ENCODE measurements at places on chromosomes 1 and 21.

DNA sequence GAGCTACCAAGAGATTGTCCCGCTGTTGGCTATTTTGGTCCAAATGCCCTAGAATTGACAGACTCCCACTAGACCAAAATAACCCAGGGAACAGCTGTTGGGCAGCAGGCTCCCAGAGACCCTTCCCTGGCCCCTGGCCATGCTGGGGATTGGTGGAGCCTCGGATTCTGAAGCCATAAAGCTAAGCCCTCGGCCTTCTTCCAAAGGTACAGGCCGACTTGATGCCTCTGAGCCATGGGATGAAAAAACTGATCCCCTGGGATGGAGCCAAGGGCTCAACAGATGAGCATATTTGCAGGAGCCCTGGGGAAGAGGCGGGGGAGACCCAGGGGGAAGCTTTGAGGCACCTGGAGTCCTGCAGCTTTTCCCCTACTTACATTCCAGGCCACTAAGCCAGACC is 1.0 kb upstream of the LRRC38 start:
- no peak for DNase-seq

GRCh38 chr1:116179419-116179818 is 68.2 kb downstream of the MAB21L3 start:
- no peak for DNase-seq

DNA sequence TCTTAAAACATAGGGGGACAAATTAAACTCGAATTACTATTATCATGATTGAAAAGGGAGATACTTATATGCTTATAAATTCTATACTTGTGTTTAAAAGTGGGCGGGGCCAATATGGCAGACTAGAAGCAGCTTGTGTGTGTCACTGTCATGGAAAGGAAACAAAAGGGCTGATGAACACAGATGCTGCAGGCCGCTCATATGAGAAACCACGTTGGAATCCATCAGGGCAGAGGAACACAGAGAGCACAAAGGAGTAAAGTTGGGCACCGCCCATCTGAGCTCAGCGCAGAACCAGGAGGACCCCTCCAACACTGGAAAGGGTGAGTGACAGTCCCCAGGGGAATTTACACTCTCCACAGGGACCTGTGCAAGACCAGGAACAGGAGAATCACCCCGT is 107.0 kb downstream of the SLC5A9 start:
- DNase-seq = no peak

- no peak for DNase-seq
Observed at GRCh38 chr1:53073287-53073686, 11.3 kb downstream of the PODN start.

GRCh38 chr1:38785285-38786039 is 74.1 kb downstream of the RRAGC start:
- DNase-seq = no peak

- DNase-seq = no peak
Observed at GRCh38 chr1:155140630-155140953, 261 bp upstream of the DPM3 start.

- no peak for DNase-seq
Observed at GRCh38 chr1:74280642-74281396, 45.6 kb downstream of the TNNI3K start.

DNA sequence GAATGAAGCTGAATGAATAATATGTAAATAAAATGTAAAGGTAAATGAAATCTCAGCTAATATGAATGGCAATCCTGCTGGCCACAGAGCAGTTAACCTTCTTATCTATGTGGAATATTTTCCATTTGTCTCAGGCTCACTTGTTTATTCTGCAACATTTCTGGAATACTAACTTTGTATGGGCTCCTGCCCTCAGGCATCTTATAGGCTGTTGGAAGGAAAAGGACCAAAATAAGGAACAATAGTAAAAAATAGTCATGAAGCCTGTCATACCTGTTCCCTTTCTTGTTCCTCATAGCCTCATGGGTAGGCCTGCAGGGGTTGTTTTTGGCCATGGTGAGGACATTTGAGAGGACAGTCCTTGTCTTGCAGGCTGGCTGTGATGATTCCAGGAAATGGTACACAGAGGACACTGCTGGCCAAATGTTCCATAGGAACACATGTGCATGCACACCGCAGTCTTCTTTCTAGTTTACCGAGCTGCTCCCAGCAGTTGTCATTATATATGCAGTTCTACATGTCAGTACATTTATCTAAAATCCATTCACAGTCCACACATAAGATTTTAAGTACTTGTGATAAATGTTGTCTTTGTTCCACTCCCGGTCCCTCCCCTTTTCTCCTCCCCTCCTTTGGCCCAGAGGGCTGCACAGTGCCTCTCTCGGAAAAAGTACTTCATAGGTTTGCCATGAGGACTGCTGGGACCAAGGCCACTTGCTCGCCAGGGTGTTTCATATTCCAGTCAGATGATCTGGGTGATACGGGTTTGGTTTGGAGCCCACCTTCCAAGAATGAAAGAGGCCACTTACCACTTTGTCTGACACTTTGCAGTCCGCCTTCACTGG is 15.2 kb upstream of the KCNQ4 start:
- DNase-seq = no peak

DNA sequence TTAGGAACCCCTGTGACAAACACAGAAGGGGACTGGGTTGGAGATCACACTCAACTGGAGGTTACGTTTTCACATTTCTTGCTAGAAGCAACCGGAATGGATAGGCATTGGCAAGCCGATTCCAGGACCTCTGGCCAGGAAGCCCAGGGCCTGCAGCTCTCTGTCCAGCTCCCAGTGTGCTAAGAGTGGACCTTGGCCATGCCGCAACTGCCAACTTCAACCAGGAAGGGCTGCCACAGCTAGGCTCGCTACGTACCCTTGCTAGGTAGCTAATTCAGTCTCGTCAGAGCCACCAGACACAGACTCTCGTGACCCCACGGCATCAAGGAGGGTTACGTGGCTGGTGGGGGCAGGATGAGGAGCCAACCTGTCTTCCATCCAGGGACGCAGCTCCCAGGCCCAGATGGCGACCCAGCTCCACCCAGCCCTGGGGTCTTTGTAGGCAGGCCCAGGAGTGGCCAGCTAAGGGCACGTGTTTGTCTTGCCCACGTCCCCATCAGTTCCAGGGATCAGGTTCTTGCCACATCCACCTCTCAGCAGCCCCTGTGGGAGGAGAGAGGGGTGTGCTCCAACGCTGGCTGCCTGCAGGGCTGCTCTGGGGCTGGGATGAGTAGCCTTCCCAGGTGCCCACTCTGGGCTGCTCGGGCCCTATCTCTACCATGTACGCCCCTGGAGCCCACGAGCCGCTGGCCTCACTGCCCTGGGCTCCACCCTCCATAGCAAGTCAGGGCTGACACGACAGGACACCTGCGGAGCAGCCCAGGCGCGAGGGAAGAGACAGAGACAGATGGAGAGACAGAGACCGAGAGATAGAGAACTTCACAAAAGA is 39.2 kb downstream of the UBE2G2 start:
- no peak for DNase-seq

DNA sequence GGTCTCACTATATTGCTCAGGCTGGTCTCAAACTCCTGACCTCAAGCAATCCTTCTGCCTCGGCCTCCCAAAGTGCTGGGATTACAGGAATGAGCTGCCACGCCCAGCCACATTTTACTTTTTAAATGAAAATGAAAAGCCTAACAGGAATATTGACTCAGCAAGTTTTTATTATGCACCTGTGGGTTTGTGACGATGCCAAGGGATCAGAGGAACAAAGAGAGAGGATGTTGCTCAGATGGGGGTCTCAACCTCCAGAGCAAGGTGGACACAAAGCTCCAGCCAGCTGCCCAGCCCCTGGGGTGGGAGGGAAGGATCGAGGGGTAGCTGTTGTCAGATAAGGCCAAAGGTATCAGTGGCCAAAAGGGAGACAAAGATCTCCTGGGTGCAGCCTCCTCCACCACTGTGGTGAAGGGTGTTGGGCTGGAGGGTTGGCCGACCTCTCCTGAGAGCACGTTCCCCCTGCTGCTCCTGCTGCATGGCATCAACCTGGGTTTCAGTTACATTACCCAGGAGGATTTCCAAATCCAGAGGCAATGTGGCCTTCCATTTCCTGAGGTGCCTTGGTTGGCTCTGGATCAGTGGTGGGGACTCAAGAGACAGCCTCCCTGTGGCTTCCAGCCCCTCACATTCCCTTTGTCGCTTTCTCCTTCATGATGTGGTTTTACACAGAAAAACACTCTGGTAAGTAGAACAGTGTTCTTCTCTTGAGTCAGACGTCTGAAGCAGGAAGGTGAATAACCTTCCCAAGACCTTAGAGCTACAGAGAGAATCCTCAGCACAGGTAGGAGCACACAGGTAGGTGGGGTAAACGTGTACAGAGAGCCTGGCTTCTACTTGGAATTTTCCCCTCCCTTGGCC is 34.2 kb downstream of the ZNF496 start:
- no peak for DNase-seq

- DNase-seq = no peak
Observed at GRCh38 chr1:206059355-206059915, 6.5 kb downstream of the RHEX start.

DNA sequence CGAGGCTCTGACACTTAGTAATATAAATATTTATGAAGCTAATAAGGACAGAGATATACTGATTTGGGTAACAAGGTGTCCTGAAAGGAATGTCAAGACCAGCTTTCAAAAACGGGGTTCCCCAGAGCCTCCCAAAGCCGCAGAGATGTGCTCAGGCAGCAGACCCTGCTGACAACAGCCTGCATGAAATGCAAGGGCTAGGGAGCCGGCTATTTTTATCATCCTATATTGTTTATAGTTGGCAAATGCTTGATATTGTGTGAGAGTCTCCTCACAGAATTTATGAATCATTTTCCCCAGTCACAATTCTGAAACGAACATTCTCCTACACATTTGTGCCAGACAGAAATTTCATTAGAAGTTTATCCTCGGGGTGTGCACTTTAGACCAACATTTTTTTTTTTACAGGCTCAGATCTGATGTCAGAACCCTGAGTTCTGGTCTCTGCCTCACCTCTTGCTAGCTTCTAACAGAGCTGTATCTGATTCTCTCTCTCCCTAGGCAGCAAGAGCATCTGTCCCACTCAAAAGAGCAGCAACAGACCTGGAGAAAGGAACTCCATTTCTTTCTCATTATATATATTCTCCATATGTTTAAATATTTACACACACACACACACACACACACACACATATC is 302.3 kb upstream of the PLD5 start:
- no peak for DNase-seq

DNA sequence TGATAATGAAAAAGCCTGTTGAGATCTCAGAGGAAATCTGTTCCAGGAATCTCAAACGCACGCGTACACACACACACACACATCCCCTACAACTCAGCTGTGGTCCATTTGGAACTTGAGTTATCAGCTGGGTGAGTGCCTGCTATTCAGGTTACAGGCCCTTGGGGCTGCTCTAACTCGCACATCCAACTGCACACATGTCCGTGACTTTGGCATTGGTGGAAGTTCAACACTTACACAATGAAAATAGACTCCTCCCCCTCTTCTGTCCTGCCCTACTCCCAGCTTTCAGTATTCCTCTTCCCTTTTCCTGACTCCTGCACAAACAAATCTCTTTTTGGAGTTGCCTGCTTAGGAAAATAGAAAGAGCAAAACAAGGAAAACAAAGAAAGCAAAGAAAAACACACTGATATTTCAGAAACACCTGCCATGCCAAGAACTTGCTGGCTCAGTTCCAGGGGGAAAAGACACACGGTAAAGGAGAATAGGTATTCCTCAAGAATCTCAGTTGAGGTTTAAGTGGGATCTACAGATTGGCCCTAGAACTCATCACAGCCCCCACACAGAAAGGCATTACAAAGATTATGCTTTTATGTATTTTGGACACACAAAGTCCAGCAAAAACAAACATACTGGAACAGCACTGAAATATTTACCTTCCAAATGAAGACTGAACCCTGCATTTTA is 140.9 kb downstream of the TGFBR3 start:
- no peak for DNase-seq

GRCh38 chr21:34112316-34113033 is 39.1 kb downstream of the MRPS6 start:
- no peak for DNase-seq

GRCh38 chr1:232940262-232940661 is 10.1 kb upstream of the NTPCR start:
- DNase-seq = no peak

- no peak for DNase-seq
Observed at GRCh38 chr1:91440847-91441246, 36.2 kb upstream of the HFM1 start.

- no peak for DNase-seq
Observed at GRCh38 chr1:235971020-235971419, 93.9 kb downstream of the NID1 start.

- DNase-seq = peak; percentile 87
Observed at GRCh38 chr1:26723013-26723991, 27.5 kb downstream of the ARID1A start.

DNA sequence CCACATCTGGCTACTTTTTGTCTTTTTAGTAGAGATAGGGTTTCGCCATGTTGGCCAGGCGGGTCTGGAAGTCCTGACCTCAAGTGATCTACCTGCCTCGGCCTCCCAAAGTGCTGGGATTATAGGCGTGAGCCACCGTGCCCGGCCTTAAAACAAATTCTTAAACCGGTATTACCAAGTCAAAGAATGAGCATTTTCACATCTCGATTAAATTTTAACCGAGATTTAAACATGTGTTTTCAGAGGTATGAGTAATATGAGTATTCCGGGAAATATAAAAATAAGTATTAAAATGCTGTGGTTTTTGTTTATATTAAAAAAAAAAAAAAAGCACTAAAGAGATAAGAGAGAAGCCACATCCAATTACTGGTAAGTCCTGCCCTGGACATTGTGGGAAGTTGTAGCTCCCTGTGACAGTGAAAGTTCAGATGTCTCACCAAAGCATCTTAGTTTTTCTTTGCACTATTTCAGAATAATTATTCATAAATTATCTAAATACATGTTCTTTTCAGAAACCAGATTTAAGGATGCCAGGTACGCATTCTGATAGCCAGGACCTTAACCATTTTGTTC is 24.9 kb downstream of the ZNF281 start:
- DNase-seq = no peak

DNA sequence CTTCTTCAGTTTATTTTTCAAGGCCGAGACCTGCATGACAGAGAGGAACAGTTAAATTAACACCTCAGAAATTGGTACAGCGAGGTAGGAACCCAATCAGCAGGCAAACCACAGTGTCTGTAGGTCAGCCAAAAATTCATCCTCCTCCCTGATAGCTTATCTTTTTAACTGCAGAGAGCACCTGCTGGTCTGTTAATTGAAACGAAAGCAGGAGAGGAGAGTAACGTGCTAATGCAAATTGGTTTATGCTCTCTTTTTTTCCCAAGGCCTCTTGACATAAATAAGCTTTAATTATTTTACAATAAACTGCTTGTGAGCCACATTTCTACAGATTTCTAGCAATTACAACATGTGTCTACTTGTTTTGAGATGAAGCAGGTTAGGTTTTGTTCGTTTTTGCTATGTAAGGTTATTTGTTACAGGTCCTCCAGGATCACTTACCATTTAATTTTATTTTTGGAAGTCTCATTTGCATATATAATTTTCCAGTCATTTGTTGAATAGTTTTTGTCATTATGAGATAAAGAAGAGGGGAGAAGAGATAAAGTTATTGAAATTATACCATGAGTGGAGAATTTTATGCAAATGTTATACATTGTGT is 179.9 kb downstream of the DENND1B start:
- no peak for DNase-seq

Data from urinary bladder (tissue), 4 donors.